ENCODE measurements at places on chromosomes 1 and 21. TPM values are rescaled to one million over a fixed set of nuclear protein-coding genes. Genes with fewer than 3 reads are reported as not detected.

GRCh38 chr1:41868241-41868998, 50.3 kb downstream of the HIVEP3 start:
- no peak for DNase-seq

- no peak for DNase-seq
These were observed 4.1 kb upstream of the SLC2A1 start for GRCh38 chr1:42962641-42963377.

DNA sequence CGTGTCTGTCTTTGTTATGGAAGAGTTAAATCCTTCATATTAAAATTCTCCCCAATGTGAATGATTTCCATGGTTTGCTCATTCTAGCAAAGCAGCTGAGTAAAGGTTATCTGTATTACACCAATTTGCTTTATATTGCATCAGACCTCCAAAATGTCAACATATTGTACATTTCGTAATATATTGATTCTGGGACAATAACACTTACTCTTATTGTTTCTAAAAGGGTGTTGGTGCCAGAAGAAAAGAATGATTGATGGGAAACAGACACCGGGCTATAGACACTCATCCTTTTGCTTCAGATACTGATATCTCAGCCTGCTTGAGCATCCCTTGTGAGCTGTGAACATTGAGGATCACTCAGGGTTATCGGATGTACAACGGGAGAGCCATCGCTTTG, 7.0 kb downstream of the NTNG1 start:
- no peak for DNase-seq

DNA sequence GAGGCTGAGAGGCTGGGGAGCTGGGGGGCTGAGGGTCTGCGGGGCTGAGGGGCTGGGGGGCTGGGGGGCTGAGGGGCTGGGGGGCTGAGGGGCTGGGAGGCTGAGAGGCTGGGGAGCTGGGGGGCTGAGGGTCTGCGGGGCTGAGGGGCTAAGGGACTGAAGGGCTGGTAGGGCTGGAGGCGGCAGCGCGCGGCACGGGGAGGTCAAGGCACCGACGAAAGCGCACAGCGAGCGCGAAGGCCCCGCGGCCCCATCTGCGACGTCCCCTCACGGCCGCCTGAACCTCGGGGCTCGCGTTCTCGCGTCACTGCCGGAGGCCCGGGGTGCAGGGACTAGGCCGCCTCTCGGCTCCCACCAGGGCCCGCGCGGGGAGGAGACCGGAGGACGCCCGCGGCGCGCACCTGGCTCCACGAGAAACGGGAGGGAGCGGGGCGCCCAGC, 356 bp downstream of the INTS11 start:
- no peak for DNase-seq

- DNase-seq = no peak
These were observed 9.3 kb downstream of the WNT3A start for GRCh38 chr1:228016181-228016510.

GRCh38 chr1:230753191-230753585, 6.0 kb downstream of the CAPN9 start:
- DNase-seq = no peak

GRCh38 chr1:154490317-154490716, 11.7 kb upstream of the TDRD10 start:
- no peak for DNase-seq

- DNase-seq = no peak
These were observed 211.3 kb downstream of the KCNH1 start for GRCh38 chr1:210922666-210923065.

GRCh38 chr1:57172040-57172439, 206.2 kb upstream of the C8B start:
- DNase-seq = no peak

GRCh38 chr1:6044481-6045109, 1.1 kb upstream of the KCNAB2 start:
- no peak for DNase-seq

GRCh38 chr1:165116171-165116570, 240.3 kb downstream of the LMX1A start:
- no peak for DNase-seq

- DNase-seq = peak; percentile 25
These were observed 108.9 kb downstream of the LBR start for GRCh38 chr1:225318706-225319575.

DNA sequence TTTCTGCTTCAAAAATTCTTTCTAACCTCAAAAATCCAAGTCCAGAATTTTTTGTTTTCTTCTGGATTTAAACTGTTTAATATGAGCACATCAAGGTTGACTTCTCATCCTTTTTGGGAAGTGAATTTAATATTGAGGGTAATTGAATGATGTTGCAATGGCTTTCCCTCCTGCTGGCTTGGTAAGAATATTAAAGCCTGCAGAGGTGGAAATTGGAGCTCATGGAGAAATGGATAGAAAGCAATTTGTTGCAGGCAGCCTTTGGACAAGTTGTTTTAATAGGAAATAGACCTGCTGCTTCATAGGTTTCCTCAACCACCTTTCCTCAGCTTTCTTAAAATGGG, 124.7 kb downstream of the SYT2 start:
- no peak for DNase-seq

- no peak for DNase-seq
These were observed 602.8 kb downstream of the BRINP3 start for GRCh38 chr1:189874715-189875435.

DNA sequence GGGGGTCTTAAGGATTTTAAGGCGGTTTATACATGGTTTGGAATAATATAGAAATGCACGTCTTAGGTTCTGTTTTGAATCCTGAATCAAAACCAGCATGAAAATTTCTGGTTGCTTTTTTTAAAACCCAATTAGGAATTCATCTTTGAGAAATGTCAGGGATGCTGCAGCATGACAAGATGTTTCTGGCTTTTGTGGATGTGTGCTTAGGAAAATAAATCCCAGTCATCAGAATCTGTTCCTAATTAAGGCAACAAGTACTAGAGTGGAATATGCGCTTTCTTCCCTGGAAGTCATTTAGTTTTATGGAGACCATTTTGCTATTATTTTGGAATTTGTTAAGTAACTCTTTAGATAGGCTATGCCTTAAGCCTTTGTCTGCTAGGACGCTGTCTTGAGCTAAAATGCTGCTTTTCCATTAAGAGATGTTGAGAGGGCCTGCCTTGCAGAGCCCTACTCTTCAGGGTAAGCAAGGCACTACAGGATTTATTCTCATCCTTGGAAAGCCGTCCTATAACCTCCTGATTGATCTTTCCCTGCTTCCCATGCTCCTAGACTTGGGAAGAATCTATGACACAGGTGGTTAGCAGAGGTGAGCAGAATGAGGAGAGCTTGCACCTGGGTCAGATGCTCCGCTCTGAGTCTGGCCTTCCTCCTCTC, 332.8 kb downstream of the DISC1 start:
- no peak for DNase-seq

- no peak for DNase-seq
These were observed 329.4 kb upstream of the CHRM3 start for GRCh38 chr1:239056940-239057339.

DNA sequence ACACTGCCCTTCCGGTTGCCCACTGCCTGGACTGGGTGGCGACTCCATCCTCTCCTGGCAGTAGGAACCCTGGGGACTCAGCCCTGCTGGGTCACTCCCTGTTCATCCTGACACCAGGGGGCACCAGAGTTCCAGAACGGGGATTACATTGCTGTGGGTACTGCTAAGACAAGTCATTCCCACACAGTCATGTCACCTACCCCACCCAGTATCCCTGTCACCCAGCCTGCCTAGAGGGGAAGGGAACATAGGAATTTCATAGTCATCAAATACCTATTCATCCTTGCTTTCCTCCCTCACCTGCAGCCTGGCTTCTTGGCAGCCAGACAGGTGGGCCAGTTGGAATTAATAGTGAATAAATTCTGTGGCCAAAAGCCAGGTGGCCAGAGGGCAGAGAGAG, 9.8 kb upstream of the SFN start:
- DNase-seq = no peak

DNA sequence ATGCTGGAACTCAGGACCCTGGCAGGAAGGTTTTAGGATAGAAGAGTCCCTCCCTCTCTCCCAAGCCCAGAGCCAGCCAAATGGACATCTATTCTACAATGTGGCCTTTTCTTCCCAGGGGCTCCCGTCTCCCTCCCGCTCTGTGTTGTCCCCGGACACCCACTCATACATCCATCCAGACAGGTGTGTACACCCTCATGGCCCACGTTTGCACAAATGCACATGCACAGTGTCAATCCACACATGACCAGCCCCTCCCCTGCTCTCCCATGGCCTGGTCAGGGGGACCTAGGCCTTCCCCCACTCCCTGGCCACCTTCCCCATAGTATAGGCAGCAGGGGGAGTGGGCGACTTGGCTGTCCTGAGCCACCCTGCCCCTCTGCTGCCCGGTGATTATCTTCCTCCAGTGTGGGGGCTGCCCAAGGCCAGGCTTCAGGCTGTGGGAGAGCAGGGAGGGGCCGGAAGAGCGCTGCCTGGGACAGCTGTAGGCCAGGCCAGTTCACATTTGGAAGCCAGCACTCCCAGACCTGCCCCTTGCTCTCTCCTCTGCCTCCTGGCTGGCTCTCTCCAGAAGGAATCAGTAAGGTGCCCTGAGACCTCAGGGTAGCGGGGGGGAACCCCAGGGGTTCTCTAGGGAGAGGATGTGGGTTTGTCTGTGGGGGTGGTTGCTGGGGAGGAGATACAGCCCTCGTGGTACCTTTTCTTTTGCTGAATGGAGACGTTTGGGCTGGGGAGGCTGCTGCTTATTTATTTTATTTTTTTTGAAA, 4.1 kb upstream of the PTPN7 start:
- no peak for DNase-seq

- DNase-seq = no peak
These were observed 860 bp upstream of the SHCBP1L start for GRCh38 chr1:182953826-182954225.

- no peak for DNase-seq
These were observed 441.6 kb downstream of the PLPP3 start for GRCh38 chr1:56137521-56138505.

DNA sequence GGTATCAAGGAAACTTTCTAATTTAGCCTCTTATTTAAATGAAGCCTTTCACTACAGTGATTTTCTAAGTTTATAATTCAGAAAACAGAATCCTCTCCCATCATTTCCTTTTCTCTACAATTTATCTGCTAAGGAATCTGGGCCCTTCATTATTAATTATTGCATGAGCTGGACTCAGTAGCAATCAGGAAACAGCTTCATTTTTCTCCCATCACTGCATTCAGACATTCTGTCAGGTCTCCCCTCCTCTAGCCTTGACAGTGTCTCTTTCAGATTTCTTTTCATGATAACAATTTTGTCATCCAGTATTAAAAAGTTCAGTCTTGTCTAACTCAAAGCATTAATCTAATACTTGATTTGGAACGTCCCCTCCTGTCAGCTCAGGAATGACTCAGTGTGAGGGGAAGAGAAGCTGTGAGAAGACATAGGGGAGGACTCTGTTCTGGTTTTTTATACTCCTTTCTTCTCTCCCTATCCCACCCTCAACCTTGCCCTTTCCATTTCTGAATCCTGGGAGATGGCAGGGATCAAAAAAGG, 28.1 kb downstream of the SLC44A5 start:
- no peak for DNase-seq

DNA sequence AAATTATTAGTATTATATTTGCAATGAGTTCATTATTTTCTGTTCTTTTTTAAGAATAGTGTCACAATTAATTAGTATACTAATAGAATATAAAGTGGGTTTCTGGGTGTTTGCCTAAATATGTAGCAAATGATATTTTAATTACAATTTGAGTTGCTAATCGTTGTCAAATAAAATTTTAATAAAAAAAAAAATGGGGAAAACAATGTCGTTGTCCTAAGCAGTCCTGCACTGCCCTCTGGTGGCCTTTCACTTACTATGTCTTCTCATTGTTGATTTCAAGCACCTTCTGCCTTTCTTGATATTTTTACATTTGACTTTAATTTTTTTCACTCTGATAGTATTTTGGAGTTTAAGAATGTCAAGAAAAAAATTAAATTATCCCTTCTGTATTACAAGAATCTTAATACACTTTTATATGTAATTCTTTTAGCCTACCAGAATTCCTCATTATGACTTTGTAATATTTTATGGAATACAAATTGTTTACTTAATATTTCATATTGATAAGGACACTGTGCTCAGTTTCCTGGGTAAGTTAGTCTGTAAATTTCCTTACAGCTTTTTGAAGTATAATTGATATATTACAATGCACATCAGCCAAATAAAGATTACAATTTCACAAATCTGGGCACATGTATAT, 104.5 kb upstream of the FMN2 start:
- DNase-seq = peak; percentile 4

DNA sequence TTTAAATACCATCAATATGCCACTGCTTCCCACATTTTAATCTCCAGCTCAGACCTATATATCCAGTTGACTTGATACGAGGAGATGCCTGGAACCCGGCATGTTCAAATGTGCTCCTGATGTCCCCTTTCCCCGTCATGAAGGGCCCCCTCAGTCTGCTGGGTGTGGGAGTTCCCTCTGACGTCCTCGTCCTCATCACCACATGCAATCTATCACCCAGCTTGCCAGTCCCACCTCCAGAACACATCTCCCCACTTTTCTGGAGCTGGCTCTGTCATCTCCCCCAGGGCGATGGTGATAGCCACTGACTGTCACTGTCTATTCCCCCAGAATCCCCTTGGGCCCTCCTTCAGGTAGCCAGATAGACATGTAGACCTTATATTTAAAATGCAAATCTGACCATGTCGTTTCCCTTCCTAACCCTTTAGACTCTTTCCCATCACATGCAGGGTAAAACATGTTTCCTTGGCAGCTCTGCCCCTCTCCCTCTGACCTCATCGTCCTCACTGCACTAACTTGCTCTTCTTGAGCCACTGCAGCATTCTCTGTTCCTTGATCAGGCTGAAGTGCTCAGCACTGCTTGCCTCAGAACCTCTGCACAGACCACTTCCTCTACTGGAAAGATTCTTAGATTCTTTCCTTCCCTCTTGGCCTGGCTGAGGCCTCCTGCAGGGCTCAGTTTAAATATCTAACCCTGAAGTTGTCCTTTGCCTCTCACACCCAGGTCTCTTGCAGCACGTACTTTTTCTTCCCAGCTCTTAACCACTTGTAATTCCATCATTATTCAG, 7.4 kb downstream of the AZIN2 start:
- DNase-seq = no peak

GRCh38 chr1:203913073-203913521, 51.7 kb downstream of the SNRPE start:
- DNase-seq = no peak

GRCh38 chr1:99004254-99004860, 304 bp downstream of the PLPPR5 start:
- DNase-seq = no peak

GRCh38 chr1:66243548-66244130, 290.3 kb upstream of the SGIP1 start:
- no peak for DNase-seq

Gene VAV3
- 8.8 TPM for total RNA-seq

Gene ANKRD34A
- total RNA-seq = not detected

Gene NASP
- 45.3 TPM for total RNA-seq

Gene BRINP3
- not detected for total RNA-seq

Gene POU2F1
- 9.8 TPM for total RNA-seq

Gene DCST2
- 0.27 TPM for total RNA-seq

Gene PADI1
- 1.3 TPM for total RNA-seq

Gene SHISA4
- 22.6 TPM for total RNA-seq

Gene AMY1C
- not detected for total RNA-seq

Gene EXTL1
- 1.3 TPM for total RNA-seq

Gene TAS1R3
- total RNA-seq = 0.08 TPM

Gene CFHR3
- total RNA-seq = not detected

Gene DISC1
- 3.7 TPM for total RNA-seq

All from kidney epithelial cell (primary cell).